ENCODE measurements at places on chromosomes 13 and 19.

DNA sequence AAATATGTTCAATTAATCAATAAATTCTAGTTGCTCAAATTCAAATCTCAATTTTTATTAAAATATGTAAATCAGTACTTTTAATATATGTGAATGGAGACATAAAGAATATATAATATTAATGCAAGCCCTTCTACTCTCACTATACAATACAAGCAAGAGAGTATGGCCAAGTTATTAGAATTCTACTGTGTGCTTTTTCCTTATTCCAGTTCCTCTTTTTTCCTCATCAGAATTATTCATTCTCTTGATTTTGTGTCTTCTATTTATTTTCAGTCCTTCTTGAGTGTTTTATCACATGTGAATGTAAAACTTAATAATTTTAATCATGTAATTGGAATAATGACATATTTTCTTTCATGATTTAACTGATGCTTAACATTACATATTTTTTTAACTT, 276.8 kb downstream of the PCDH20 start:
- DNase-seq = no peak

- no peak for DNase-seq
Measured at GRCh38 chr13:46097015-46097414, 7.8 kb downstream of the CPB2 start.

GRCh38 chr19:38650172-38650775, 2.8 kb downstream of the ACTN4 start:
- DNase-seq = no peak

DNA sequence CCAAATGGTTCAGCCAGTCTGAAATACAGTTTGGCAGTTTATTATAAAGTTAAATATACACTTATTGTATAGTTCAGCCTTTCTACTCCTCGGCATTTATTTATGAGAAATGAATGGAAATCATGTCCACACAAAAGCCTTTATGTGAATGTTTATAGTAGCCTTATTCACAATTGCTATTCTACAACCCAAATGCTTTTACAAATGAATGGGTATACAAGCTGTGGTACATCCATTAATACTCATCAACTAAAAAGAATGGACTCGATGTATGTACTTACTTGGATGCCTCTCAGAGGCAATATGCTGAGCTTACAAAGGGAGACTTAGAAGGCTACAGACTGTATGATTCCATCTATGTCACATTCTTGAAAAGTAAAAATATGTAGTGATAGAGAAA, 150.7 kb downstream of the NBEA start:
- no peak for DNase-seq

- no peak for DNase-seq
Measured at GRCh38 chr13:77986713-77987112, 68.1 kb upstream of the EDNRB start.

GRCh38 chr13:99548448-99548847, 47.2 kb downstream of the TM9SF2 start:
- DNase-seq = no peak

- DNase-seq = no peak
Measured at GRCh38 chr13:91594061-91594460, 195.6 kb downstream of the GPC5 start.

- peak; percentile 73 for DNase-seq
Measured at GRCh38 chr19:10353793-10354391, 14.5 kb upstream of the ICAM3 start.

- DNase-seq = no peak
Measured at GRCh38 chr13:80083853-80084676, 256.9 kb downstream of the SPRY2 start.

GRCh38 chr13:101529422-101529821, 76.9 kb downstream of the ITGBL1 start:
- DNase-seq = peak; percentile 15

- DNase-seq = no peak
Measured at GRCh38 chr13:105672881-105673280, 862.6 kb downstream of the EFNB2 start.

GRCh38 chr19:47790398-47790814, 11.9 kb downstream of the SELENOW start:
- DNase-seq = peak; percentile 94

GRCh38 chr19:4297901-4298809, 4.0 kb downstream of the TMIGD2 start:
- peak; percentile 56 for DNase-seq

DNA sequence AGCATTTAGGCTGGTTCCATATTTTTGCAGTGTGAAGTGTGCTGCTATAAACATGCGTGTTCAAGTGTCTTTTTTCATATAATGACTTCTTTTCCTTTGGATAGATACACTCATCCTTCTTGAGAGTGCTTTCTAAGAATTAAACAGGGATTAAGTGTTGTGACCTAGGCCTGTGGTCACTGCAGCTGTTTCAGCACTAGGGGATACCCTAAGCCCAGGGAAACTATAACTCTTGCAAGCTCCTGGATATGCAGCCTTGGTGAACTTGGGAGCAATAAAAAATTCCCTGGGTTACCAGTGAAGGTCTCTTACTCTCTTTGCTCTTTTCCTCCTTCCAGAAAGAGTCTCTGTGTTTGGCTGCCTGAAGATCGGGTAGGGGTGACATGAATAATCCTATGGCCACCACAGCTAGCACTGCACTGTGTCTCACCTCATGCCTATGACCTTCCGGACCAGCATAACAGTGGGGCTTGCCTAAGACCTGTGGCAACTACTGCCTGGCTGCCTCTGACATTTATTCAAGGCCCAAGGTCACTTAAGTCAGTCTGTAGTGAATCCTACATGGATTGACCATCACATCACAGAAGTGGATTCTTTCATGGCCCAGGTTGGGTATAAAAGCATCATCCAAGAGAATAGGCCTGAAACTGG, 799.7 kb downstream of the DACH1 start:
- DNase-seq = no peak

- DNase-seq = no peak
Measured at GRCh38 chr13:76939215-76939614, 9.1 kb upstream of the ACOD1 start.

DNA sequence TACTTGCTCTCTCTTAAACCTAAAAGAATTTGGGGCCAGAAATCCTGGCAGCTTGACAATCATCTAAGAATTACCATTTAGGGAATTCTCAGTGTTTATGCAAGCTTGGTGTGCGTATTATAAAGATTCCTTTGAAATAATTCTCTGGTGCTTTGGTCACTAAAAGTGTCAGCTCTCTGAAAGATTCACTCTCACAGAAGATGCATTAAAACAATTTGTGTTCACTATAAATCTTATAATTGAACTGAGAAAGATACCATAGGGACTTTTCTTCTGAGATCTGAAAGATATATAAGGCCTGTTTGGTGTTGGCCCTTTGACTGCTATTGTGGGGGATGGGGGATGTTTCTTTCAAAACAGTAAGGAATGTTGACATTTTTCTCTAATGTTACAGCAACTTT, 27.3 kb downstream of the EPSTI1 start:
- DNase-seq = no peak

DNA sequence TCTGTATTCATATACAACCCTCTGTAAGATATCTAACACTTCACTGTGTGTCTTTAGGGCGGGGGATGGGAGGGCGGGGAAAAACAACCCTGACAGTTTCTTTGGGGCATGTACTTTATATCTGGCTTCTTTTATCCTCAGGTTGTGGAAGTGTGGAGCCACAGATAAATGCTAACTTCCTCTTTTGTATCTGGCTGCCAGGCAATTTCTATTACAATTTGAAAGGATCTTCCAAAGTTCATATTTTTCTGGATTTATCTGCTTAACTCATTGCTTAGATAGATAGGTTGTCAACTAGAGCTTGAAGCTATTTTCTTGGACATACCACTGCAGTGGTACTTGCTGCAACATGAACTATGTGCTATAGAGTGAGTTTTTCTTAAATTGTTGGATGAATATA, 393.0 kb downstream of the LMO7 start:
- no peak for DNase-seq

- DNase-seq = no peak
Measured at GRCh38 chr19:45347570-45348366, 7.2 kb downstream of the KLC3 start.

DNA sequence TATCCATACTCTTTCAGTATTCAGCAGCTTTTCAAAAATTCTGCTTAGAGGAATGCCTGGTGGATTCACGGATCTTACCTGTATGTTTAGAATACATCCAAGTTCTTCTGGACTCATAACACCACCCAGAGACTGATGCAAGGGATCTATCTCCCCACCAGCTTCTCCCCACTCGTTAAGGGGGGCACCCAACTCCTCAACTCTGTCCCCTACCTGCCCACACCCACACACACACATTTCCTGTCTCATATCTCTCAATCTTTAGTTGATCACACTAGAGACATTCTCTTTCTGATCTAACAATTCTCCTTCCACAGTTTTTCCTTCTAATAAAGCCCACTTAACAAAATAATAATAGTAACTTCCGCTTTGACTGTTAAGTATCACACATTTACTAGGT, 110.1 kb downstream of the DLEU7 start:
- DNase-seq = no peak

GRCh38 chr13:85503797-85504196, 295.4 kb downstream of the SLITRK6 start:
- no peak for DNase-seq

GRCh38 chr19:34452723-34453122, 24.5 kb downstream of the UBA2 start:
- no peak for DNase-seq

DNA sequence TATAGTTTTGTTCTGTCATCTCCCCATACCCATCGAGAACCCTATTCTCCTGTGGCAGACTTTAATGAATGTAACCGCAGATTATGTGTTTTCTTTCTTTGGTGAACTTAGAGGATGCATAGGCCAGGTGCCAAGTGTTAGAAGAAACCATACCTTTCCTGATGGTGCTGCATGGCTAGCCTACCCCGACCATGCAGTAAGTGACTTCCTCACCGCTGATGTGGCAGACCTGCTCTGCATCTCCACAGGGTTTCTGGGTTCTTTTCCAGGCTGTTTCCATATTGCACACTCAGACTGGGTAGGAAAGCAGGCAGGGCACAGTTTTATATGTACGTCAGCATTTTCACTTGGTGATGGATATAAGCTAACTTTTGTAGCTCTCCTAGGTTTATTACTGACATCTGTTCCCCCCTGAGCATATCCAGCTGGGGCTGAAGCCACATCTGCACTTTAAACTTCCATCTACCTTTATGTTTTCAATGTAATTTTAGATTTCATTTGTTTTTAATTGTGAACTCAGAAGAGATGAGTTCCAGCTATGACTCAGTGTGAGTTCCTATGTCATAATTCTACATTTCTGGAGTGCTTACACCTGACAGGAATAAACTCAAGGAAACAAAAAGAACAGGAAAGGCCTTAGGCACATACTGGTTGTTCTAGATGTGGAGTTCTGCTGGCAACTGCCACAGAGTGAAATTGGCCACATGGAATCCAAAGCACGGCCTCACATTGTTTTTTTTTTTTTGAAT, 42.3 kb downstream of the LRCH1 start:
- DNase-seq = no peak

DNA sequence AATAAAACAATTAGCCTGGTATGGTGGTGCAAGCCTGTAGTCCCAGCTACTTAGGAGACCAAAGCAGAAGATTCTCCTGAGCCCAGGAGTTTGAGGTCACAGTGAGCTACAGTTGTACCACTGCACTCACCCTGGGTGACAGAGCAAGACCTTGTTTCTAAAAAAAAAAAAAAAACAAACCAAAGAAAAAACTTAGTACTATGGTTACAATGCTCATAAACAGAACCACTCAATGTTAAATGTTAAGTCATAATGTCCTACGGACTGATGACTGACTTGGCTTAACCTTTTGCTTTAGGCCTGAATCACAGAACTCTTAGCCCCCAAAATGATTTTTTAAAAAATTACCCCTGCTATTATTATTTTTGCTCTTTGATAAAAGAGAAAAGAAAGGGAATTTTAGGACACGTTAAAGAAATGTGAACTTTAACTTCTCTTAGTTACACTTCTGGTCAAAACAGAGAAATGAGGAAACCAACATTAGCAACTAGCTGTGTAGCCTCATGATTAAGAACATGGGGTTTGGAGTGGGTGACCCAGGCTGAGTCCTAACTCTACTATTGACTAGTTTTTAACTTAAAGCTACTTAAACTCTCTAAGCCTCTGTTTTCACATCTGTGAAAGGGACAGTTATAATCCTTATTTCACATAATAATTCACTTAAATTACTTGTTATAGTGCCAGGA, 13.7 kb upstream of the ELF1 start:
- DNase-seq = no peak

- no peak for DNase-seq
Measured at GRCh38 chr13:94122300-94122915, 357.1 kb downstream of the DCT start.

- DNase-seq = peak; percentile 29
Measured at GRCh38 chr19:35860818-35861639, 4.3 kb downstream of the KIRREL2 start.

GRCh38 chr19:17557466-17557865, 2.0 kb downstream of the COLGALT1 start:
- DNase-seq = no peak

GRCh38 chr13:27526516-27526915, 76.2 kb upstream of the MTIF3 start:
- no peak for DNase-seq

GRCh38 chr19:49469828-49470614, 4.0 kb upstream of the FLT3LG start:
- peak; percentile 85 for DNase-seq

Measured in stimulated activated CD4-positive, alpha-beta T cell treated with anti-CD3 and anti-CD28 coated beads, Interleukin-15, amount 100 ng/mL, for 24 hours (primary cell).